Right atrium auricular region (tissue), 2 donors: ENCODE measurements at places on chromosomes 11 and 22. TPM values are rescaled to one million over a fixed set of nuclear protein-coding genes. Genes with fewer than 3 reads are reported as not detected.
A peak's percentile ranks its signal among the peaks of the same experiment; 100 is the strongest.

PGR gene
- total RNA-seq = 8.2 TPM

SLC15A3 gene
- 12.9 TPM for total RNA-seq

OR9G4 gene
- total RNA-seq = not detected

CDC42BPG gene
- total RNA-seq = 0.33 TPM

GRCh38 chr22:30948930-30949342, 19.6 kb downstream of the MORC2 start:
- DNase-seq = no peak

GRCh38 chr22:17627961-17628405, 566 bp downstream of the ATP6V1E1 start:
- DNase-seq = no peak

GRCh38 chr11:61372659-61373420, 10.7 kb downstream of the TMEM138 start:
- DNase-seq = no peak

DNA sequence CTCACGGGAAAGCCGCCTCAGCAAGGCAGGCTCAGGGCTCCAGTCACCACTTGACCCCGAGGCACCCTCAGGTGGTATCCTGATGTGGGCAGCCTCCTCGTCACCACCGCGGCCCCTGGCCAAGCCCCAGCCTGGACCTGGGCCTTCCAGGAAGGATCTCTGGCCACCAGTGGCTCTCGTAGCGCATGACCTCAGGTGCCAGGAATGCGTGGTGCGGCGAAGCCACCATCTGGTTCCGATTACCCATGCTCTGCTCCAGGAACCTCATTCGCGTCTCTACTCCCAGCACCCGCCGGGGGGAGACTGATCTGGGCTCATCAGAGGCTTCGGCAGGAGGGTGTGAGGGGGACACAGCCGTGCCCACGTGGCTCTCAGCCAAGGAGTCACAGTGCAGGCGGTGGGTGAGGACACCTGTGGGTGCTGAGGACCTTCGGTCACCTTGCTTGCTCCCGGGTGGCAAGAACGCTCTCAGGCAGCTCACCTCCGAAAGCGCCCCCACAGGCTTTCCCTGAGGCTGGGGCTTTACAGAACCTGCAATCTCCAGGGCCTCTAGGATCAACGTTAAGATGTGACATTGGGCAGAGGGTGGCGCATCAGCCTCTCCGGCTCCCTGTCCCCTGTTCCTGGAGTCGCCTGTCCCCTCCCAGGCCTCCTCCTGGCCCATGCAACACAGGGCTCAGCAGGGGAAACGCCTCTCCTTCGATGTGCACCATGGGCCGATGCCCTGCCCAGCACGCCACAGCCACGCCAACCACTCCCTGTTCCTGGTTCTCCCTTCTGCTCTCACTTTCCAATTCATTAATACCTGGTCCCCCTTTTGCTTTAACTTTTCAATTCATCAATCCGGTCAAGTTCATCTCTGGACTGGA, 39.0 kb downstream of the TBX1 start:
- DNase-seq = no peak

GRCh38 chr11:8204025-8204424, 35.2 kb upstream of the RIC3 start:
- no peak for DNase-seq

GRCh38 chr11:112524798-112525197, 264.1 kb upstream of the PLET1 start:
- DNase-seq = no peak

DNA sequence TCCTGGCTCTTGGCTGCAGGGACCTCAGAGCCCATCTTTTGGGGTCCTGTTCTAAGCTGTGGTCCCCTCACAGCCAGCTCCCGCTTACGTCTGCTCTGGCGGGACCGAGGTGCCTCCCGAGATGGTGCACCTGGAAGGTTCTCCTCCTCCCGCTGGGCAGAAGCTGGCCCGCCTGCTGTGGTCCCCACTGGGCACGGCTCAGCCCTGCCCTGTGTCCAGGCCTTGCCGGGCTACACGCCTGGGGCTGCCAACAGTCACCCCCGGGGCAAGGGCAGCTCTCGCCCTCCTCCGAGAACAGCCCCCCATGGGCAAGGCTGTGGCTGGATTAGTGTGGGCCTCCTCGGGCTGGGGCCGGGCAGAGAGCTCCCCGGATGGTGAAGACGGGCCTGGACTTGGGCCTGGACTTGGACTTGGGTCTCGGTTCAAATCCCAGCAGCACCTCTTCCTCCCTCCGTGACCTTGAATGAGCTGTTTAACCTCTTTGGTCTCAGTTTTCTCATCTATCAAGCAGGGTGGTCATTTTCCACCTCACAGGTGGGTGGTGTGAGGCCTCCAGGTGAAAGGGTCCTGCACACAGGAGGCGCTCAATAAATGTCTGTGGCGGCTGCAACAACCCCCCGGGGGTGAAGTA, 998 bp downstream of the BAIAP2L2 start:
- no peak for DNase-seq

DNA sequence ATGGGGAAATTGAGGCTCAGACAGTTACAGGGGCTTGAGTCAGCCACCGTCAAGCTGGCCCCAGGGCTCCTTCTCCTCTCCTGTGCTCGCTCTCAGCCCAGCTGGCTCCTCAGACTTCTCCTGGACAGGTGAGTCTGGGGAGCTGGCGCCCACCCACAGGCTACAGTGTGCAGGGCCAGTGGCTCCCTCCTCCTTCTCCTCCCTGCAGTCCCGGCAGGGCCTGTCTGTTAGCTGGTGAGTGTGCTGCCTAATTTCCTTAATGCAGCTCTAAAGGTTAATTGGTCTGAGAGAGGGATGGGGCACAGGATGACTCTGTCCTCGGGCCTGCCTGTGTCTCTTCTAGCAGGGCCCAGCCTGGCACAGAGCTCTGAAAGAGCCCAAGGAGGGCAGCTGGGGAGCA, 31.7 kb downstream of the LMO1 start:
- no peak for DNase-seq

DNA sequence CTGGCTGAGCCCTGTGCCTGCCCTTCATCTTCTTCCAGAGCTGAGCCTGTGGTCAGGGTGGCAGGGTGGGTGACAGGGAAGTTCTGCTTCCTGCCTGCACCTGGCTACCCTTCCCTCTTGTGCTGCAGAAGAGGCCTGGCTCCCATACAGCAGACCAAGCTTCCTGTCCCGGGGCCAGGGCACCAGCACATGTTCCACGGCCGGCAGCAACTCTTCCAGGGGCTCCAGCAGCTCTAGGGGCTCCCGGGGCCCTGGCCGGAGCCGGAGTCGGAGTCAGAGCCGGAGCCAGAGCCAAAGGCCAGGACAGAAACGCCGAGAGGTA, 15.0 kb downstream of the ROBO3 start:
- no peak for DNase-seq

DNA sequence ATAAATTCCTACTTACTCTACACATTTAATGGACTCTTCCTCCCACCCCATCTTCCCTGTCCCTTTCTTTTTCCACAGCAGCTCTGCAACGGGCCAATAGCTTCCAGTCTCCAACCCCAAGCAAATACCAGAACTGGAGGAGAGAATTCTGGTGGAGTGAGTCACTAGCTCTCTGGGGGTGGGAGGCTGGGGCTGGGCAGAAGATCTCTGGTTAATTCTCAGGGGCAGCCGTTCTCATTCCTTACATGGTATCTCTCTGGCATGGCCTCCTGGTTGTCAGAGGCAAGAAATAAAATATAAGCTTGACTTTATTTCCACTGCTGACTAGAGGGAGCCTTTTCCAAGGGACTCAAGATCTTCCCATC, 90.4 kb upstream of the PARVA start:
- peak; percentile 65 for DNase-seq
